ENCODE measurements at places on chromosomes 13 and 19.
A peak's percentile ranks its signal among the peaks of the same experiment; 100 is the strongest.

GRCh38 chr19:12527034-12527836, 24.0 kb downstream of the ZNF564 start:
- H3K36me3 ChIP-seq = peaks cover 87% of the 10 kb centered on the region
- H3K4me1 ChIP-seq = no peaks in the 10 kb centered on the region
- peak; percentile 22 for DNase-seq
- H3K27me3 ChIP-seq = no peaks in the 10 kb centered on the region
- H3K4me3 ChIP-seq = no peak overlapping the region

DNA sequence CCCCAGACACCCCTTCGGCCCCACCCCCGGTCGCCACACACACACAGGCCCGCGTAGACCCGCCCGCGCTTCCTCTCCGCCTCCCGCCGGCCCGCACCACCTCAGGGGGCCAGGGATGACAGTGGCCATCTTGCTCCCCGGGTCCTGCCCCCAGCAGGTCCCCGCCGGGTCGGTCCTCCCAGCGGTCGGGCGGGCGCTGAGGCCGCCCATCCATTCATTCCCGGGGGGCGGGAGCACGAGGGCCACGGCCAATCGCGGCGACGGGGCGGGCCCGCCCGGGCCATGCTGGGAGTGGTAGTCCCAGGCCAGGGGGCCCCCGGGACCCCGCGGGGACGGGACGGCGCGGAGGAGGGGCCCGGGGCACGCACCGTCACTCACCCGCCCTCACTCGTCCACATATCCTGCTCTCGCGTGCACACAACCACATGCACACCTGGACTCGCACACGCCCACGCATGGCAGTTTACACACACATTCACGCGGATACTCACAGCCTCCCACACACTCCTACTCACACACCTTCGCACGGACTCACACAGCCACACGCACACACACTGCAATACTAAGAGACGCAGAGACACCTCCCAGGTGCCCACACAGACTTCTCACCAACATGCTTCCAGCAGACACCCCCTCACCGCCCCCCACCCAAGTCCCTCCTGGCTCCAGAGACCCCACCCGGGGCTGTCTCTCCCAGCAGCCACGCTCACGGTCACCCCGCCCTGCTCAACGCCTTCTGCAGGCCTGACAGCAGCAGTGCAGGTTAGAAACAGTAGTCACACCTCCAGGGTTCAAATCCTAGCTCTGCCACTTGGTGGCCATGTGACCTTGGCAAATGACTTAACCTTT, at the start of gene DPF1:
DPF1 (minus strand) TSS at position 209 of the 849 bp plus-strand sequence; CDS start at position 129, 80 bp downstream.
- H3K4me1 ChIP-seq = peaks cover 16% of the 10 kb centered on the region
- peak; percentile 77 for DNase-seq
- peak within 1 kb of the TSS; percentile 62 for H3K4me3 ChIP-seq

DNA sequence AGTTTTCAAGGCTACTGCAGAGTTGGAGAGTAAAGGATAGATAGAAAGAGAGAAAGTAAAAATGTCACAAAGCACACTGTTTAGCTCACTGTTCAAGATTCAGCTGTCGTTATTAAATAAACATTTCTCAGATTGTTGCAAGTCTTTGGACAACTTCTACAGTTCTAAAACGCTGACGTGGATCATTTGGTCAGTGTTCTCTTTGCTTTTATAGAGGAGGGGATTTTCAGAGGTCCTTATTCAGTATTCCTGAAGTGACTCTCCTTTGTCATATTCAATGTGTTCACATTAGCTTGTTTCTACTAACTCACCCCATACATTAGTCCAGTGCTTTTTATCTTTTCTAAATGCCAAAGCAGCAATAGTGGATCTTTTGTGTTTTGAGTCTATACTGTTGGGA, 154.7 kb upstream of the ARGLU1 start:
- H3K27me3 ChIP-seq = no peaks in the 10 kb centered on the region
- no peaks in the 10 kb centered on the region for H3K4me1 ChIP-seq
- no peaks in the 10 kb centered on the region for H3K36me3 ChIP-seq
- no peak for DNase-seq
- no peak overlapping the region for H3K4me3 ChIP-seq

DNA sequence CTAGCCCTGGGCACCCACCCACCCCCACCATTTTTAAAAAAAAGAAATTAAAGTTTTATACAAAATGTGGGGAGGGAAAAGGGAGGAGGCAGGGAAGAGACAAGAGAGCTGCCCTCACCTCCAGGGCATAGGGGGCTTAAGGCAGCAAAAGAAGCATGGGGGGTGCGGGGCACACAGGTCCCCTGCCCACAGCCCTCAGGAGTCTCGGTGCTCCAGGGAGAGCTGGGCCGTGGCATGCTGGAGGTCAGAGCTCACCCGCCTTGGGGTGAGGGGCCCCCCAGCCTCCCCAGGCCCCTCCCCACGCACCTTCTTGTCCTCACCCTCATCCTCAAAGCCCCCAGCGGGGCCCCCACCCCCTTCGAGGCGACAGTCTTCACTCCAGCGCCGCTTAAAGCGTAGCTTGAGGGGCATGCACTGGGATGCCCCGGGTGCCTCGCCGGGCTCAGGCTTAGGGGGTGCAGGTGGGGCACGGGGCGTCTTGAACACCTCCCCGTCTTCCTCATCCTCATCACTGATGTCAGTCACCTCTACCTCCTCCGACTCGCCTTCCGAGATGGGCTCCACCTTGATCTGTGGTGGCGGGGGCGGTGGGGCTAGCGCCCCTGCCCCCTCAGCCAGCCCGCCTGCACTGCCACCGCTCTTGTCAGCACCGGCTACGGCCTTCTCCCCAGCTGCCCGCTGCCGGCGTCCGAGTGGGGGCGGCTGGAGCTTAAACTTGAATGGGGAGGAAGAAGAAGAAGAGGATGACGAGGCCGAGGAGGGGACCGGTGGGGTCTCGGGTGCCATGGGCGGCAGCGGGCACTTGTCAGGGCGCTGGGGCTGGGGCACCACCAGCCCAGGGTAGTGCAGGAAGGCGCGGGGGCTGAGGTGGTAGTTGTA, 6.1 kb upstream of the GSK3A start:
- no peaks in the 10 kb centered on the region for H3K27me3 ChIP-seq
- peaks cover 31% of the 10 kb centered on the region for H3K36me3 ChIP-seq
- peak overlapping the region; percentile 42 for H3K27ac ChIP-seq

GRCh38 chr19:6220385-6221191, 59.2 kb downstream of the MLLT1 start:
- peaks cover 3% of the 10 kb centered on the region for H3K4me1 ChIP-seq
- H3K36me3 ChIP-seq = peaks cover 3% of the 10 kb centered on the region
- DNase-seq = no peak
- H3K27me3 ChIP-seq = no peaks in the 10 kb centered on the region

- peak overlapping the region; percentile 84 for H3K27ac ChIP-seq
- peak overlapping the region; percentile 92 for H3K4me3 ChIP-seq
- DNase-seq = peak; percentile 35
- no peaks in the 10 kb centered on the region for H3K27me3 ChIP-seq
Observed at GRCh38 chr13:95677564-95678266, 776 bp downstream of the DNAJC3 start.

DNA sequence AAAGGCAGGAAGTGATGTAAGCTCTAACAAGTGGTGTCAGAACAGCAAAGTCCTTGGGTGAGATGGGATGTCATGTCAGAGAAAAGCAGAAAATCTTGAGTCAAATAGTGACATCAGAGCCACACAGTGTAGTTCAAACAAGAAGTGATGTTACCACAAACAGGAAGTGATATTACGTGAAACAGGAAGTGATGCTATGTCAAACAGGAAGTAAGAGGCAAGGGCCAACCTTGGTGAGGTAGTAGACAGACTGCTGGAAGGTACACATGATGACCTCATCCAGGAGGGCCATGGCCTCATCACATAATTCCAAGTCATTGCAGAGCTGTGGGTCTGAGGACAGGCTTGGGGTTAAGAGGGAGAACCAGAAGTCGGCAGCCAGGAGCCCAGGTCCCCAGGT, 7.0 kb upstream of the MAMSTR start:
- H3K27ac ChIP-seq = peak overlapping the region; percentile 86
- DNase-seq = peak; percentile 52
- H3K36me3 ChIP-seq = peaks cover 15% of the 10 kb centered on the region
- no peak overlapping the region for H3K4me3 ChIP-seq
- H3K27me3 ChIP-seq = no peaks in the 10 kb centered on the region

DNA sequence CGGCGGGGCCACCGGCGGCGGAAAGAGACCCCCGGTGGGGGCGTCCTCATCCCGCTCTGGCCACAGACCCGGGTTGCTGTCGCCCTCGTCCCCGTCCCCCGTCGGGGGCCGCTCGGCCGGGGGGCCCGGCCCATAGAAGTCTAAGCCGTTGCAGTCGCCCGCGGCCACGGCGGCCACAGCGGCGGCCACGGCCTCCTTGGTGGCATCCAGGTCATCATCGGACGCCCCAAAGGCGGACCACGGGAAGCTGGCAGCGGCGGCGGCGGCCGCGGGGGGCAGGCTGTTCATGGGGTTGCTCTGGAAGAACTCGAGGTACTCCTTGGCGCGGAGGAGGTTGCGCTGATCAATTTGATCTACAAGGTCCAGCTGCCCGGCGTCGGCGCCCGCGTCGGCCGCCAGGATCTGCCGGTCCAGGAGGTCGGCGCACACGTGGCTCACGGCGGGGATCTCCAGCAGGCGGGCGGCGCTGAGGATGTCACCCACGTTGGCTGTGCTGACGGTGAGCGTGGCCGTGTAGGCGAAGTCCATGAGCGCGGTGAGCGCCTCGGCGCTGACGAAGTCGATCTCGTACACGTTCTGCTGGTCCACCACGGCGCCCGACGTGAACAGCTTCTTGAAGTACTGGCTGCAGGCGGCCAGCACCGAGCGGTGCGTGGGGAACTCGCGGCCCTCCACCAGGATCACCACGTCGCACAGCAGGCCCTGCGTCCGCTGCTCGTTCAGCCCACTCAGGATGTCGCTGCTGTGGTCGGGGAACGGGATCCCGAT, 12.1 kb downstream of the ZBTB7A start:
- no peak for DNase-seq
- no peaks in the 10 kb centered on the region for H3K27me3 ChIP-seq
- H3K27ac ChIP-seq = no peak overlapping the region
- H3K4me3 ChIP-seq = no peak overlapping the region
- H3K36me3 ChIP-seq = peaks cover 54% of the 10 kb centered on the region
- peaks cover 54% of the 10 kb centered on the region for H3K4me1 ChIP-seq

Measured in activated CD8-positive, alpha-beta T cell treated with anti-CD3 and anti-CD28 coated beads for 36 hours (primary cell).